KG1 (cell line): ENCODE measurements at places on chromosomes 2 and 18.

GRCh38 chr2:75751824-75752468, 41.2 kb upstream of the GCFC2 start:
- no peak for DNase-seq

DNA sequence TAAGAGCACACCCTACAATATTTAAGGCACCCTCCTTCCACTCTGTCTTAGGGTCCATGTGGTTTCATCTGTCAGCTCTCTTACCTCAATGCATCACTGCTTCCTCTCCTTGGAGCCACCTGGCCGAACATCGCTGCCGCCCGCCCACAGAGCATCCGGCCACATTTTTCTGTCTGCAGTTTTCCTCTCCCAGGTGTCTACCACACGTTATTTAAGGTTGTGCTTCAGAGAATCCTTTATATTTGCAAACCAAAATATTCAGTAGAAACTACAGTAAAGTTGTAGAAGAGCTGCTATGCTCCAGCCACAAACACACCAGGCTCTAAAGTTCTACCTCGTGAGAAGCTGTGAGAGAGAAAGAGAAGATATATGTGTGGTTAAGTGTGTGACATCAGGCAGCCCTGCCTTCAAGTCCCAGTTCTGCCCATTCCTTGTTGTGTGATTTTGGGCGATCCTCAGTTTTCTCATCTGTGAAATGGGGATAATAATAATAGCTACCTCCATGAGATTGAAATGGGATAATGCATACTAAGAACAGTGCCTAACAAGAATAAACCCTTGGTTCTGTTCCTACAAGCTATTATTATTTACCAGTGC, 4.9 kb upstream of the STK17B start:
- peak; percentile 55 for DNase-seq

DNA sequence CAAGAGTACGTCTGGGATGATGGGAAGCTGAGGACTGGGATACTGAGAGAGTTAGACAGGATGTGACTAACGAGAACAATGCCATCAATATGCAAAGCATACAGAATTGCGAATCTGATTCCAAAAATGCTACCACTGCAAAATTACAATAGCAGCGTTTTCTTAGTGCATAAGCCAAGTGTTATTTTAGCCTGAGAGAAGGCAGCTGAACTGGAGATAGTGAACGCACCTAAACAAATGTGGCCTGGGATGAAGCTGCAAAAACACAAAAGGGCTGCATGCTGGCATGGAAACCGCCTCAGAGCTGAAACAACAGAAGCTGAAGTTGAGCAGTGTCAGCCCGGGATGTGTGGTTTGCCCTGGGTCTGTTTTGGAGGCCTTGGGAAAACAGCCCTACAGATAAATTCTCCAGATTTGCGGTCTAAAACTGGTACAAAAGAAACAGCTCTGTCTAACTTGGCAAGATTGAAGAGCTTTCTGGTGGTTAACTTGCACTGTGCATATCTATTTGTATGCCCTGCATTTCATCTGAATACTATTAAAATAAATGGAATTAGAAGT, 45.5 kb downstream of the LYPD6 start:
- DNase-seq = no peak

DNA sequence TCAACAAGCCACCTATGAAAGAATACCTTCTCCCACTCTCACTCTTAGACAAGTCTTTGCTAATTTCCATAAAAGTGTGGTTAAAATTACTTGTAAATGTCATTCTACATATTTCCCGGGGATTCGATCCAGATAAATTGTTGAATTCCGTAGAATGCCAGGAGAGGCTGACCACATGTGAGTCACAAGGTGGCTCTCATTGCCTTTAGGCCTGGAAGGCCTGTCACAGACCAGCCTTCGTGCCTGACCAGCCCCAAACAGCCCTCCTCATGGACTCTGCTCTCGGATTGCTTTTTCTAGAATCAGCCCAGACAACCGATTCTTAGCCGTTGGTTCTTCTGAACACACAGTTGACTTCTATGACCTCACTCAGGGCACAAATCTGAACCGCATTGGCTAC, 86.0 kb downstream of the RTN4 start:
- DNase-seq = no peak

DNA sequence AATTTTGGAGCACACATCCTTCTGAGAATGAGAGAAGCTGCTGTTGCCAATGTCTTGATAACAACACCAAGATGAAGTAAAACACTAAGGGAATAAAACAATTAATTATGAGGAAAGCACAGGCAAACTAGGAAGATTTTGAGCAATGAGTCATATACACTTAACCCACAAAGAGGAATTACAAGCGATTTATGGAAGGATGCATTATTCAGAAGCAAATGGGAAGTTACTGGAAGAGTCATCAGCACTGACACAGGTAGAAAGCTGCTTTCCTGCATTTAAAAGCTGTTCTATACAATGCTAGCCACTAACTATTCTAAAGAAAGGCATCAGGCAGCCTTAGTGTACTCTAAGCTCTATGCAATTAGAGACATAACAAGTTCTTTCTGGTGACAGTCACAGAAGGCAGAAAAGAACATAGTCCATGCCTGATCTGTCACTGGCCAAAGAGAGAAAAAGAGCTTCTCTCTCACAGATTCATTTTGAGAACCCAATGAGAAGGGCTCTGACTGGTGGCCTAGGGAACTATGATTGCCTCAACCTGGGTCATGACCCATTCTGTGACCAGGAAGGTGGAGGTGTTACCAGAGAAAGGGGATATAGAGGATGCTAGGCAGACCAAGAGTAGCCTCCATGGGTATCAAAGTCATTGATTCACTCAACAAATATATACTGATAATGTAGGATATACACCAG, 45.4 kb downstream of the M1AP start:
- DNase-seq = no peak

GRCh38 chr18:6757931-6758330, 28.4 kb downstream of the ARHGAP28 start:
- no peak for DNase-seq
